Stimulated activated CD8-positive, alpha-beta memory T cell treated with anti-CD3 and anti-CD28 coated beads, Interleukin-12 subunit alpha, Interleukin-12 subunit beta, amount 100 ng/mL, for 1 hour (primary cell): ENCODE measurements at places on chromosomes 6 and 20.

- DNase-seq: no peak
Observed at GRCh38 chr20:40680161-40680959, 8.7 kb downstream of the MAFB start.

- DNase-seq: no peak
Observed at GRCh38 chr6:170093658-170094596, 197.0 kb downstream of the DLL1 start.

- no peak for DNase-seq
Observed at GRCh38 chr20:32515631-32516101, 69.5 kb downstream of the NOL4L start.

DNA sequence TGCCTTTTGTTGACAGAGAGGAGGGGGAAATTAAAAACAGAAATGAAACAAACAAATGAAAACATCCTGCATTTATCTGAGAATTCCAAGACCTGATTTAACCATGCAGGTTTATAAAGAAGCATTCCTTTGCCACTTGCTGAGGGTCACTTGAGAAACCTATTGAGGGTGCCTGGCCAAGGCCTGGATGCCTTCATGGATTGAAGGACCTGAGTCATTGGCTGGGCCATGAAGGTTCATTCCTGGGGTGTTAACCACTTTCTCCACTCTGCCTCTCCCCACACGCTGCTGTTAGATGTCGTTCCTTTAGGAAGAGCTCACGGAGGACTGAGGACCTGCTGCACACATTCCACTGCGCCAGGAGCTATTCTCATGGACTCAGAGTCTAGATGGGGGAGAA is 49.7 kb downstream of the DAAM2 start:
- no peak for DNase-seq

DNA sequence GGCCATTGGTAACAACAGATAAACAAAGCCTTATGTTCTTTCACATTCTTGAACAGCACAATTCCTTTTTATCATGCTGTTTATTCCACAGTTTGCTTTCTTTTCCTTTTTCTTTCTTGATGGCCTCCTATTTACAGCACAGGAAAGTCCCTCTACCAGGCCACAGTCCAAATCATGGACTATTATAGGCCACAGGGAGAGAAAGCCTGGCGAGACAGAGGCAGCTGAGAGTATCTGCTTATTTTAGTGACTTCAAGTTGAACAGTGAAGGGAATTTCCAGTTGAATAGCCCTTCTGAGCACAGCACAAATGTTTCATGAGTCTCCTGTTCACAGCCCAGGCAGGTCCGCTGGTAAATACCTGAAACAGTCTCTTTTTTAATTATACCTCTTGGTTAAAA is 263.7 kb upstream of the ARID1B start:
- no peak for DNase-seq

- DNase-seq: no peak
Observed at GRCh38 chr20:38497246-38497935, 24.7 kb downstream of the RALGAPB start.

GRCh38 chr6:12536416-12536815 is 180.2 kb upstream of the PHACTR1 start:
- no peak for DNase-seq

- no peak for DNase-seq
Observed at GRCh38 chr6:169527306-169527705, 174.5 kb downstream of the WDR27 start.

- DNase-seq: no peak
Observed at GRCh38 chr6:135657207-135657606, 159.7 kb upstream of the AHI1 start.

DNA sequence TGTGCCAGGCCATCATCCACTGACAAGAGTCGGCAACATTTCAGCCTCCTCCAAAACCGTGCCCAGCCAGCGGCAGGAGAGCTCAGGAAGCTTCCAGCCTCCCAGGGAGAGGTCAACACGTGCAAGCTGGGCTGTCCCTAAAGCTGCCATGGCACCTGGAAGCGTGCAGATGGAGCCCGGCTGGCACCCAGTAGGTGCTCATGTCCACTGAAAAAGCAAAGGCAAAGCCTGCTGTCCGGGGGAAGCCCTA is 14.4 kb upstream of the TLDC2 start:
- no peak for DNase-seq

DNA sequence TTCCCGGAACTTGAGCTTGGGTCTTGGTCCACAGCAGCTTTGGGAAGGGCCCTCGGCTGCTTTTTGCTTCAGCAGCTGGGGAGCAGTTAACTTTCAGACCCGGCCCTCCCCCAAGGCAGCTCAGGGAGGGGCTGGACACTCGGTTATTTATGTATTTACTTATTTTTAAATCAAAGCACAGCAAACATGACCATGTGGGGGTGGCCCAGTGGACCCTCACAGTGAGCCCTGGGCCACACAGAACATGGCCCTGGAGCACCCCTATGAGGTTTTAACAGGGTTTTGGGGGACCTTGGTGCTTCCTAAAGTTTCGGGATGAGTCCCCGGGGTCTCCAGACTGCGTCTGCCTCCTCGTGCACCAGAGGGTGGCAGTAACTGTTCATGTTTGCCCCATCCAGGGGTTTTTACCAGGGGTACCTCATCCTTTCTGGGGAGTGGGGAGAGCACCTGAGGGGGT is 26.6 kb upstream of the NPBWR2 start:
- DNase-seq: no peak

GRCh38 chr6:5041955-5042354 is 38.1 kb upstream of the RPP40 start:
- no peak for DNase-seq

DNA sequence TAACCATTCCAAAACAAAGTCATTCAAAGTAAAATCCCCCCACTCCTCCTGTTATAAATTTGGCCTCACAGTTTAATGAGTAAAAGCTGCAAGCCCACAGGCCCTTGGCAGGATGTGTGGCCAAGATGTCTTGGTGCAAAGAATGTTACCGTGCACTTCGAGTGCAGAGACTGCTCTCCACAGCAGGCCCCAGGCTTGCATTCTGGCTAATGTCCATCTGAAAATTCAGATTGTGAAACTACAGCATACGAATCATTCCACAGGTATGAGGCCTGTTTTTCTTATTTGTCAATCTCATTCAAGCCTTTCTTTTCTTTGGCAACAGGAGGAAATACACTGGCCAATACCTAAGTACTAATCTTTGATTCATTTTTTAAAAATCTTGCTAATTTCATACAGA is 7.1 kb downstream of the RPS6KA2 start:
- no peak for DNase-seq

DNA sequence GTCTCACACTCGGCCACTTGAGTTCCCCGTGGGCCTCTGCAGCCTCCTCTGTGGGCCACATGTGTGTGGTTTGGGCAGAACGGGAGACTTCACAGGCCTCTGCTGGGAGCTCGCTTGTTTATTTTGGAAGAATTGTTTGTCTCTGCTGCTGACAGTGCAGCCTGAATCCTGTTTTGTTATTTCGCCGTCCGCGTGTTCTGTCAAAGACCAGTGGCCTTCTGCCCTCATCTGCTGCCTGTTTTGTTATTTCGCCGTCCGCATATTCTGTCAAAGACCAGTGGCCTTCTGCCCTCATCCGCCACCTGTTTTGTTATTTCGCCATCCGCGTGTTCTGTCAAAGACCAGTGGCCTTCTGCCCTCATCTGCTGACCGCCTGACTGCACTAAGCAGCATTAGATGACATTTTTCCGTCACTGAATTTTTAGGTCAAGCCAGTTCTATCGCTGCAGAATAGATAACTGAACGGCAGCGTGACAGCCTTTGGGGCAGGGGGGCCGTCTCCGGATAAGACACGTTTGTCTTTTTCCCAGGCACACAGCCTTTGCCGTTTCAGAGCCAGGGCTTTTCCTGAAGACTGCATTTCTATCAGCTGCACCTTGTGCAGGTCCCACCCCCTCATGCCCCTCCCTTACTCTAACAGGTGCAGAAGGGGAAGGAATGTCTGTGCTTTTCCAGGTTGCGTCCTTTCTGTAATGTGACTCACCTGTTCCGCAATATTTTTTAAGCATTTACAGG is 158.5 kb upstream of the AFDN start:
- DNase-seq: no peak

DNA sequence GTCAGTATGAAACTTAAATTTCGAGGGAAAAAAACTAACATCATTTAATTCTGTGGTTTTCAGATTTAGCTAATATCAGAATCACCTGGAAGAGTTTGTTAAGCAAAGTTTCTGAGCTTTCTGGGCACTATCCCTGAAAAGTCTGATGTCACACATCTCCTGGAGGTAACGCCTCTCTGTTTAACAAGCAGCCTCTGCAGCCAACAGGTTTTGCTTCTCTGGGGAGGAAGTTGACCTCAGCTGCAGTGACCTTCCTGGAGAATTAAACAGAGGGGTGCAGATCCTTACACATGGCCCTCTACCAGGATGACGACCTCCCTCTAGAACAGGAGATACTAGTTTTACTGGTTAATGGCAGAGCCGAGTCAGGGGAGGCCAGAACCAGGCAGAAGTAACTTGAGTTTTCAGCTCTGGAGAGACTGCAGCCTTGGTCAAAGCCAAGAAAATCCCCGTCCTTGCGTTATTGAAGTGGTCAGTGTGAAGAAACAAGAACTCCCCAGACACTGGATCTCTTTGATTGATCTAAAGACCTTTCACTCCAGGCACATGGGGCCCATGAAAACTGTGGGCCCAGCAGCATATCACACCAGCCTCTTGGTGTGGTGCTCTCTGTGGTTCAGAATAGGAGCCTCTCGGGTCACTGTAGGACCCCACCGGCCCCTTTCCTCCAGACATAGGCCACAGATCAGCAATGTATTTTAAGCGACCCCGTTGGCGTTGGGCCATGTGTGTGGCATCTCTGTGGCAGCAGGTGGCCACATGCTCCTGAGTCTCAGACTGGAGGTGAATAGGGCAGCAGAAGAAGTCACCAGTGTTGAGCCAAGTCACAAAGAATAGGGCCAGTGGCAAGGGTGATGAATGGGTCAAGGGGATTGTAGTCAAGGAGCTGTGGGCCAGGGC is 33.4 kb upstream of the CCR6 start:
- no peak for DNase-seq

DNA sequence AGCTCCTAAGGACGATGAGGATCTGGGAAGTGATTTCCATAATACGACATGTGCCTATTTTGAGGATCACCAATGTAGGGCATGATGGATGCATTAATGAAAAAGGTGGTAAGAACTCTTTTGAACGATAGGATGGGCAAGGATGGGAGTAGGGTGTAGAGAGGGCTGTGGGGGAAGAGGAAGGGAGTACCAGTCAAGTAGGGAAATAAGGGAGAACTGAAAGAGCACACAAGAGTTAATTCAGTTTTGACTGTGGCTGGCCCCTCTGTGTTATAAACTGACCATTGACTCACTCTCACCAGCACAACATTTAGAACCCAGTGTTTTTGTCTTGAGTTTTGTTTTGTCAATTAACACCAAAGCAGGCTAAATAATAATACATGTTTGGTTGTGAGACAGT is 33.0 kb downstream of the SLC35D3 start:
- DNase-seq: no peak

DNA sequence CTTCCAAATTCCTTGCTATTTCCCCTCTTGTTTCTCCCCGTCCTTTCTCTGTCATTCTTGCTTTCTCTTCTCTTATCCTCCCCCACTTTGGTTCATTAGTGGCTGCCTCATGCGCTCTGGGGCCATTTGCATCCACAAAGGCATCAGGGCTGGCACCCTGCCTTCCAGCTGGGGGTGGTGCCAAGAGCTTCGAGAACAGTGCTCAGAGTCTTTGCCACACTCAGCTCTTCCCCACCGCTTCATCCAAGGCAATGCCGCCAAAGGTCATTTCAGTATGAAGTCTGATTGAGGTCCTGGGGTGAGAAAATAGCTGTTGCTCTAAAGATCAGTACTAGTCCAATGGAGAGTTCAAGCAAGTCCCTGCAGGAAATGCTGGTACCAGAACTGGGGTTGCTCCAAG is 22.7 kb downstream of the OLIG3 start:
- DNase-seq: no peak

- no peak for DNase-seq
Observed at GRCh38 chr20:63750807-63751470, 11.4 kb downstream of the SLC2A4RG start.

DNA sequence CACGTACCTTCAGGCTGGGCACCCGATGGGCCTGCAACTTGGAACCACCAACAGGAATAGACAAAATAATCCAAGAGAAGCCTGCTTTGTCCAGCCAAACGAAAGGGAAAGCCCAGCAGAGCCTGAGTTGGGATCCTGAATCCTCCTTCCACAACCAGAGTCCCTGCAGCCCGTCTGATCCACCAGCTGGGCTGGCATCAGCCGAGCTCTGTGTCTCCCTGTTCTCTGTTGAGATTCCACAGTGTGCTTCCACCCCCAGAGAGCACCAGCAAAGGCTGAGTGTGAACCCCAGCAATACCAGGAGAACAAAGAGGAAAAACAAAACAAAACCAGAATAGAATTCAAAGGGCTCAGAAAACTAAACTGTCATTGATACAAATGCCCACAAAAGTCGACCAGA is 104.2 kb upstream of the PRND start:
- DNase-seq: no peak

DNA sequence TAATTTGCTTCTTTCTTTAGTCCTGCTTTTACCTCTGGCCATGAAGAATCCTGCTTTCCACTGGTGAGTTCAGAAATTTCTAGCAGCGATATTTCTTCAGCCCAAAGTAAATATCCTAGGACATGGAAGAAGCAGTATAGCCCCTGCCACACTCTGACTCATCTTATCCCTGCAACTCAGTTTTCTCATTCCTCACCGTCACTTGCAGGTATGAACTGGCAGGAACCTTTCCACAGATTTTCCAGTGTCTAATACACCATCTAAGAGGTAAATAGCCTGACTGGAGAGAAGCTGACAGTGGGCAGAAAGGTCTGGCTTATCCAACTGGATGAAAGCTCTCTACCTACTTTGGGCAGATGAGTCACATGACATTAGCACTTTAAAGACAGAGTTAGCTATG is 816.7 kb upstream of the FLRT3 start:
- DNase-seq: no peak

- DNase-seq: no peak
Observed at GRCh38 chr6:21537637-21538036, 55.9 kb upstream of the SOX4 start.

GRCh38 chr6:134425513-134425912 is 107.6 kb upstream of the SGK1 start:
- DNase-seq: no peak

GRCh38 chr6:132587424-132587823 is 2.1 kb downstream of the TAAR5 start:
- no peak for DNase-seq
